ENCODE measurements at places on chromosomes 1 and 21.

DNA sequence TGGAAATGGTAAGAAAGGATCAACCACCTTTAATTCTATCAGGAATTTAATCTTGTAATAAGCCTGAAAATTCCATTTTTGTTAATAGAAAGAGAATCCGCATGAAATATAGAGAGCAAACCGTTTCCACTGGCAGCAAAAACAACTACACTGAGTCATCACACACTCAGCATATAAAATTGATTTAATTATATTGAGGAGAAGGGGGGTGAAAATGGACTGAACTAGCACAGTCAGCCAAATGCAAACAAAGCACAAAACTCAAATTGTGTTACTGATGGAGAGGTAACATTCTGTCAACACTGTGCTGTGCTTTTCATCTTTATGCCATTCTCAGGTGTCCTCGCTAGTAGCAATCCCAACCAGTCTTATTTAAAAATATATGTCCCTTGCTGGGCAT, 1583.9 kb downstream of the MRPL39 start:
- DNase-seq, result no peak

- DNase-seq, result no peak
Measured at GRCh38 chr1:31020007-31020790, 45.3 kb downstream of the PUM1 start.

- DNase-seq, result no peak
Measured at GRCh38 chr1:197198911-197199310, 52.4 kb upstream of the ASPM start.

DNA sequence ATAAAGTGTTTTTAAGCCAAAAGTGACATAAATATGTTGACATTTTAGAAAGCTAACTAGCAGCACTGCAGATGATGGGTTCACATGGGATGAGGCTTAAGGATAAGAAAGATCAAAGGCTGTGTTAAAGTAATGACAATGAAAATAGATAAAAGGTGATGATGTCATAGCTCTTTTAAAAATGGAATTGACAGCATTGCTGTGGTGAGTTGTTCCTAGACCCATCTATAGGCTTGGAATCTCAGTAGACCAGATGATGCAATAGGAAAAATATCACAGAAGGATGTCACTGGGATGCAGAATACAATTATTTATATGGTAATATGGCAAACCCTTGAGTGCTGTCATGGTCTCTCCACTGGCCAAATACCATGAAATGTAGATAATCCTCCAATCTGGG, 286.0 kb downstream of the PLA2G4A start:
- DNase-seq, result no peak

Measured in GF-D8 (cell line).